ENCODE measurements at places on chromosomes 5 and 9.

DNA sequence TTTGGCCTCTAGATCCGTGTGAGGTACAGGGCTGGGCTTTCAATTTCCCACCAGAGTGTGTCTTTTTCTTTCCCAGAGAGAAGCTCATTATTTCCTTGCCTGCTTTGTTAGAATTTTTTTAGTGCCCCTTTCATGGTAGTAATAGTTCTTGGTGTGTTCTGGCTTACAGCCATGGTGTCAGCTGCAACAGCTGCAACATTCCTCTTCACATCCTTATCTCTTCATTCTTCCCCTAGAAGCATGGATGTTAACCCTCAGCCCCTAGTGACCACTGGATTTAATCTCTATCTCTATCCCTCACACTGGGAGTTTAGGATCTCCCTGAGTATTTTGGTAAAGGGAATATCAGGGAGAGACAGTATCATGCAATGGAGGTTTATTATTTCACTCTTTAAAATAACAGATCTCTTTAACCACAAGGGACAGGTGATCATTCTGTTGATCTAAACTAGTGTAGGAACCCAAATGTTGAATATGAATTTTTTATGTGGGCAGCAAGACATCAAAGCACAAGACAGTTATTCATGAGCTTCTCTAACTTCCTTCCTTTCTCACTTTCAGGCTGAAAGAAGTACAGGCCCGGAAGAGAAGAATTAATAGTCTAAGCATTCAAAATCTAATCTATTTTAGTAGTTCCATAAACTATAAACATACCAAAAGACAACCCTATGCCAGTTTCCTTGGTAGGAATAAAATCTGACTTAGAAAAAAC is 160.2 kb downstream of the FAM170A start:
- DNase-seq = no peak

- no peak for DNase-seq
These were observed 218.4 kb downstream of the CDK5RAP2 start for GRCh38 chr9:120361551-120361950.

- no peak for DNase-seq
These were observed 4.4 kb downstream of the SNX18 start for GRCh38 chr5:54521856-54522479.

DNA sequence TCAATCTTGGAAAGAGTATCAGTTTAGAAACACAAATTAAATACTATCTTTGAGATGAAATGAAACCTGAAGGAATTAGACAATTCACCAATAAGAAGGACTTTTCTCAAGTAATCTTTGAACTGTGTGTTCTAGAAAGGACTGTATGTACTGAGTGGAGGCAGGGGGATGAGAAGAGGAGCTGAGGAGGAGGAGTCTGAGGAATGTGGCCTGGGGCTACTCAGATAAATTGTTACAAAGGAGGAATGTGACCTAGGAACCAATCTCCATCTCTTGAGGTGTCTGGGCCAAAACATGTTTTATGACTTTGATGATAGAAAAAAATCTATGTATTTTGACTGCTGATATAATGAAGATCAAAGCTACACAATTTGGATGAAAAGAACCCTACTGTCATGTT is 124.3 kb upstream of the ANKRD55 start:
- no peak for DNase-seq

- DNase-seq = no peak
These were observed 676.4 kb downstream of the PRELID2 start for GRCh38 chr5:145158730-145159129.

GRCh38 chr5:151692312-151692711 is 5.6 kb upstream of the SPARC start:
- no peak for DNase-seq

- no peak for DNase-seq
These were observed 296.6 kb upstream of the RASA1 start for GRCh38 chr5:86971034-86971571.

GRCh38 chr9:93864840-93865239 is 90.3 kb downstream of the BARX1 start:
- no peak for DNase-seq

GRCh38 chr5:88881571-88881971 is 1.4 kb downstream of the MEF2C start:
- DNase-seq = no peak

DNA sequence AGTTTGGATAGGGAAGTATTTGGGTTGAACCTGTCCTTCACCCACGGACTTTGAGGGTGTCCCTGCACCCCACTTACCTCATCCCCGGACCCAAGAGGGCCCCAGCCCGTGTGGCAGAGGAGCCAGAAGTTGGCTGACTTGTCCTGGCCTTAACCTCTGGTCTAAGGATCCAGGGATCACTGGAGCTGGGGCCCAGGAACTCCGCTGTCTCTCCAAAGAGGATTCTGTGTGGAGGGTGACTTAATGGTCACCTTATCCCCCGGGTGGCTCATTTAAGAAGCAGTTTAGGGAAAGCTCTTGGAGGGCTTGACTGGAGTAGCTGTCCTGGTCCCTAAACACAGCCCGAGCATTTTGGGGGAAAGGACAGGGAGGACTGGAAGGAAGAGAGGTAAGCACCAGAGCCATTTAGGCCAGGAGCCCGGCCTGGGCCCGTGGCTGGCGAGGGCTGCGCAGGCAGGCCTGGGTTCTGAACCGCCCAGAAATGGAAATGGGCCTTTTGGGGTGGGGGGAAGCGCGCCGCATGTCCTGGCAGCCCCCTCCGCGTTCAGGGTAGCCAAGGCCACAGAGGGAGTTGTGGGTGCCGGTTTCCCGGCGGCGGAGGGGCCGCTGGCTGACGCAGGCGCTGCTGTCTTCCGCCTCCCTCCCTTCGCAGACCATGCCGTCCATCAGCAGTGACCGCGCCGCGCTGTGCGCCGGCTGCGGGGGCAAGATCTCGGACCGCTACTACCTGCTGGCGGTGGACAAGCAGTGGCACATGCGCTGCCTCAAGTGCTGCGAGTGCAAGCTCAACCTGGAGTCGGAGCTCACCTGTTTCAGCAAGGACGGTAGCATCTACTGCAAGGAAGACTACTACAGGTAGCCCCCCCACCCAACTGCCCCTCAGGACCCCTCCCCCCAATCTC is 2.0 kb downstream of the LHX2 start:
- DNase-seq = peak; percentile 49

- no peak for DNase-seq
These were observed 215.8 kb upstream of the PPP1R2B start for GRCh38 chr5:156634301-156634700.

- no peak for DNase-seq
These were observed 148.2 kb upstream of the PLPPR1 start for GRCh38 chr9:100880284-100880683.

DNA sequence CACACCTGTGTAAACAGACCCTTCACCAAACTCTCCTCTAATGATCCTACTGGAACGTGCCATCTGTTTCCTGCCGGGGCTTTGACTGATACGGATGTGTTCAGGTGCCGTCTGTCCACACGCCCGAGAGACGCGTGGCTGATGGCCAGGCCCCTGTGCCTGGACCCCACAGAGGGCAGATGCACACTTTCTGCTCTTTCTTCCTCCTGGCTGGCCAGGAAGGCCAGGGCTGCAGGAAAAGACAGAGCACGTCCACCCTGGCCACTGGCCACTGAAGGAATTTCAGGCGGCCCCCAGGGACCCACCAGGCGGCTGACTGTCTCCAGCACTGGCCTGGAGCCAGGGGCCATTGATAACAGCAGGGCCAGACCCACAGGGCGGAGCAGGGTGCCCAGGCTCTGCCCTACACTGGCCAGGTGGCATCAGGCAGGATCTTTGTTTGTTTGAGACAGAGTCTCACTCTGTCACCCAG is 3.6 kb upstream of the ENG start:
- no peak for DNase-seq

DNA sequence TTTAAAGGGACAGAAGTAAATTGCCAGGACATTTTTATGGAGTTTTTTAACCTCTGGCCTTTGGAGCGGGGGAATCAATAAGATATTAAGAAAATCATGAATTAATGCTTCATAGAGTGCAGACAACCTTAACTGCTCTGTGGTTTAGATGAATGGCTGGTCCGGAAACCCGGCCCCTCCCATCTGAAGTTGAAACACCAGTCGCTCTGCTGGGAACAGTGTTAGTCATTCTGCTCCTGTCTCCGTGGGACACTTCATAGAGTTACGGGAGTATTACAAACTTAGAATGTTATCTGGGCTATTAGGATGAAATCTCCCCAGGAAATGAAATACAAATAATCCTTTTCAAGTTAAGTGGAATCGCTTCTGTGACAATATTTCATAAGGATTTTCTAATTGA is 110.1 kb upstream of the IRX2 start:
- no peak for DNase-seq

DNA sequence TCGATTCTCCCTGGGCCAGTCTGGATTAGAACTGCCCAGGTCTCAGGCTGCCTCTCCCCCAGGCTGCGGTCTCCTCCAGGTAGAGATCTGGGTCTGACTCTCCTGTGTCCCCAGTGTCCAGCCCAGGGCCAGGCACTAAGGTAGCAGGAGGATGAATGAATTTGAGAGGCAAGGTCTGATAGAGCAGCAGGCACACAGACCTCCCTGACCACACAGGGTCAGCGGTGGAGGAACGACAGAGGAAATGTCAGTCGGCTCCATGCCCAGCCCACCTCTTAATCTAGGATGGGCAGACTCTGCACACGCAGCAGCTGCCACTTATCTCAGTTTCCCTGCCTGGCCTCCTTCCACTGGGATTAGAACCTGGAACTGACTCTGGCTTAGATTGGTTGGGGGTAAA is 272.7 kb upstream of the MVB12B start:
- no peak for DNase-seq

DNA sequence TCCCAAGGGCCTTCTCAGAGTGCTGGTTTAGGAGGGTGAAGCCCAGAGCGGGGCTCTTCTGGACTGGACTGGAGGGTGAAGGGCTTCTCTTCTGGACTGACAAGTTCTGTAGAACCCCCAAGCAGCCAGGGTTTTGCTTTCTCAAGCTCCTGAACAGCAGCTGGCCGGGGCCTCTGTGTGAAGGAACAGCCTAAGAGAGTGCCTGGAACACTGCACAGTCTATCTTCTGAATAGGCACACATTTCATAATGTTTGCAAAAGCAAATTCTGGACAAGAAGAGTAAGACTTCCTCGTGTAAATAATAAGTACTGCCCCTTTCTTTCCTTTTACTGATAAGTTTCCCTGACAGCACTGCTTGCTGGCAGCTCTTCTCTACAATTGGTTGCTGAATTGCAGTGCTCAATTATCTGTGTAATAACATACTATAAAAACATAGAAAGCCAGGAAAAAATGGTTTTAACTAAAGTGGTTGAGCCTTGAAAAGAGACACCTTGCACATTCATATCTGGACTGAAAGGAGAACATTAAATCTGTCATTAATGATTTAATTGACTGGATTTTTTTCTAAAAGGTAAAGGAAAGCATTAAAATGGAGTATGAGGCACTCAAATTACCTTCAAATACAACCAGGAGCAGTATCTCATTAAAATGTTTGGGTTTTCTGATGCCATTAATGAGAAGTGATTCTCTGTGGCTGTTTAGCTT is 20.5 kb downstream of the MAST4 start:
- DNase-seq = no peak

DNA sequence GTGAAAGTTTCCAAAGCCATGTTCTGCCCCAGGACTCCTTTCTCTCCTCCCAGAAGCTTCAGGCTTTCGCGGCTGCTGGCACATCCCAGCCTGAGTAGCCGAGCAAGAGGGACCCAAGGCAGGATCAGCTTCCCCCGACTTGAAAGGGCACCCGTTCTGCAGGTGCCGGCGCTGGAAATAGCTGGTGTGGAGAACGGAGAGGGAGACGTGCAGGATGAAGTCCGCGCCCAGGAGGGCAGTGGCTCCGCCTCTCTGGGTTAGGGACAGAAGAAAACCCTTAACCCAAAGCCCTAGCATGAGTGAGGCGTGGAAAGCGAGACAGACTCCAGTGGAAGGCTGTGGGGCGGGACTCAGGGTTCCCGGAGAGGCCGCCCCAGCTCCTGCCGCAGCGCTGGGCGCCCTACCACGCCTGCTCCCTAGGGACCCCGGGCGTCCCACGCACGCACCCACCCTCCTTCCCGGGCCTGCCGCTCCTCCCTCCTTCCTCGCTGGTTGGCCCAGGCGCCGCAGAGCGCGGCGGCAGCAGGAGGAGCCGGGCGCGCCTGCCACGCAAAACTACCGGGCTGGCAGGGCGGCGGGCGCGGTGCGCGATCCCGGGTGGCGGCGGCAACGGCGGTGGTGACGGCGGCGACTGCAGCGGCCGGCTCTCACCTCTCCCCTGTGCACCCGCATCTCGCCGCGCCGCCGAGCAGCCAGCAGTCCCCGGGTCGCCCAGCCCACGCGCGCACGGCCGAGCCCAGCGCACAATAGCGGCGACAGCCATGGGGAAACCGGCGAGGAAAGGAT is at the start of gene SLC1A1:
Gene SLC1A1, plus strand, starts transcription at position 550 of the 786 bp plus-strand sequence. Its CDS starts 212 bp downstream, at position 762.
- DNase-seq = peak; percentile 69

- no peak for DNase-seq
These were observed 1.2 kb downstream of the LHFPL2 start for GRCh38 chr5:78647351-78647818.

DNA sequence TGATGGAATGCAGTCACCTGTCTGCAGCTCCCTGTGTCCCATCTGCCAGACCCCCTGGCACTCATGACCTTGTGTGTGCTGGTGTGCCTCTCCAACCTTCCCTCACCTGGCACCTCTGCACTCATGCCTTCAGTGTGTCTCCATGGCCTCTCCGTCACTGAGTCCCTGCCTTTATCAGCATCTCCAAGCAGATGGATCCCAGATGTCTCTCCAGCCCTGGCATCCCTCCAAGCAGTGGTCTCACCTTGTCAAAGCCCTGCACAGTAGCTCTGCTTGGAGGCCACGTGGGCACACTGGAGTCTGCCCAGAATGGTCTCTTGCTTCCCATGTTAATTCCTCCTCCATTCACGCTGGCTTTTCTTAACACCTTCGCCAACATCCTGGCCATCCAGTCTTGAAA is 84.8 kb downstream of the DAP start:
- DNase-seq = no peak

- no peak for DNase-seq
These were observed 189.5 kb downstream of the ACTL7B start for GRCh38 chr9:108666240-108666784.

DNA sequence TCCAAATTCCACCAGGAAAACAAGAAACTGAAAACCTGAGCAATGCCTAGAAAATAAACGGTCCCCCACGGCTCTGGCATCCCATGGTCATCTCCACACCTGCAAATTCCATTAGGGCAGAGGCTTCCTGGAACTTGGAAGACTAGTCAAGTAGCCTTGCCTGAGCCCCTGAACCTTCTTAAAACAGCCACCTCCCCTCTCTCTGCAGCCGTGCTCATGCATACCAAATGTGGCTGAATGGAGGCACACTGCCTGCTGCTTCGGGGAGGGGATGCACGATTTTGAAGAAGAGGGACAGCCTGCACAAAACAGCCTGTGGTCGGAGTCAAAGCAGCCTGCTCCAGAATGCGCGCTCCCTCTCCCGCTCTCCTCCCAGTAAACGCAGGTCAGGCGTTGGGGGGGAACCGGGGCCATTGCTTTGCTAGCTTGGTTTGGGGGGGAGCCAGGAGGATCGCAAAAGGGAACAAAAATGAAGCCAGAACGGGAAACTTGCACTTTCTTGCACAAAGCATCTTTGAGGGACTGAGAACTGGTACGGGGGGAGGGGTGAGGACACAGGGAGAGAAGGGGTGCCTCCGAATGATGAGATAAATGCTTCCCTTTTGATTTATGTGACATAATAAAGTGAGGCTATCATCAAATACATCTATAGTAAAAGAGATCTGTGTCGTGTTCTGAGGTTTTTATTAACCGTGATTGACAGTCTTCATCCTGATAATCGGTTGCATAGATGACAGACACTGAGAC is at the start of gene TRPM3:
Gene TRPM3, minus strand, starts transcription at position 347 of the 747 bp plus-strand sequence. Its CDS starts 267 bp downstream, at position 80.
- DNase-seq = peak; percentile 47

All from nephron progenitor cell (in vitro differentiated cells).